ENCODE measurements at places on chromosomes 1 and 21. TPM values are rescaled to one million over a fixed set of nuclear protein-coding genes. Genes with fewer than 3 reads are reported as not detected.

Gene RBBP5
- 30.4 TPM for total RNA-seq

DNA sequence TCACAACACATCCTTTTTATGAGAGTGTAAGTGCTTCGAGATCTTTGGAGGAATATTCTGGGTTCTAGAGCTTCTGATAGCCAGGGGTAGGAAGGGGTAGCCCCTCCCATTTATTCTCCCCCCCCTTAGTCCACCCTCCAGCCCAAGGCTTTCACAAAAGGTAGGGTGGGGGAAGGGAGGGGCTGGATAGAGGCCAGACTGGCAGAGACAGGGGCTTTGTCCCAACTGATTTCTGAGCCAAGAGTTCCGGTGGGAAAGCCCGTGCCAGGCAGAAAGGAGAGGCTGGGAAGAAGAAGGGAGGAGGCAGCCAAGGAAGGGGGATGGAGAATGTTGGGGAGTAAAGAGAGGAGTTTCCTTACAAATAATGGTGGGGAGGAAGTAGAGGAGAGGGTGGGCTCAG is 3.1 kb downstream of the BCAN start:
- H3K4me1 ChIP-seq: peaks cover 1% of the 10 kb centered on the region
- DNase-seq: no peak
- no peak overlapping the region for H3K4me3 ChIP-seq

GRCh38 chr1:57591842-57592241 is 168.0 kb upstream of the DAB1 start:
- H3K36me3 ChIP-seq: no peaks in the 10 kb centered on the region
- no peak overlapping the region for H3K27ac ChIP-seq
- no peak for DNase-seq
- H3K4me1 ChIP-seq: peaks cover 4% of the 10 kb centered on the region

Gene COA7
- total RNA-seq: 38.9 TPM

DNA sequence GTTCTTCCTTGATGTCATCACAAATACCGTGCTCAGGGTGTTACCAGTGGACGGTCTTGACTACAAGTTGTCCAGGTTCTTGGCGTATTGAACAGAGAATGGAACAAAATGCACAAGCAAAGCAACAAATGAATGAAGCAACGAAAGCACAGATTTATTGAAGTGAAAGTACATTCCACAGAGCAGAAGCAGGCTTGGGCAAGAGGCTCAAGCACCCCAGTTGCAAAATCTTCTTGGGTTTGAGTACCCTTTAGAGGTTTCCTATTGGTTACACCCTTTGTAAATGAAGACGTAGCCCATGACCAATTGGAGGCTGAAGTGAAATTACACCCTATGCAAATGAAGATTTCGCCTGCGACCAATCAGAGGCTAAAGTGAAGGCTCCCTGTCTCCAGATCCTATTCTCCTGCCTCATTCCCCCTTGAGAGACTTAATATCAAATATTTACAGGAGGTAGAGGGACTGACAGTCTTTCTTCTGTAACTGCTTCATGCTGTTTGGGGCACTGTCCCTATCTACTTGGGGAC is 38.3 kb downstream of the YY1AP1 start:
- H3K36me3 ChIP-seq: peaks cover 16% of the 10 kb centered on the region
- no peak overlapping the region for H3K27ac ChIP-seq
- DNase-seq: peak; percentile 75
- no peaks in the 10 kb centered on the region for H3K27me3 ChIP-seq
- H3K4me3 ChIP-seq: peak overlapping the region; percentile 9

Gene UMODL1
- total RNA-seq: not detected

Gene TTLL7
- 2.0 TPM for total RNA-seq

Gene KIF26B
- 1.6 TPM for total RNA-seq

- DNase-seq: no peak
- peaks cover 27% of the 10 kb centered on the region for H3K27me3 ChIP-seq
- H3K36me3 ChIP-seq: peaks cover 6% of the 10 kb centered on the region
- peaks cover 7% of the 10 kb centered on the region for H3K4me1 ChIP-seq
- no peak overlapping the region for H3K4me3 ChIP-seq
- H3K27ac ChIP-seq: no peak overlapping the region
These were observed 23.1 kb downstream of the SLC26A9 start for GRCh38 chr1:205920159-205920558.

GRCh38 chr1:201327687-201328240 is 44.5 kb downstream of the PKP1 start:
- no peaks in the 10 kb centered on the region for H3K36me3 ChIP-seq
- H3K27me3 ChIP-seq: no peaks in the 10 kb centered on the region
- peaks cover 11% of the 10 kb centered on the region for H3K4me1 ChIP-seq
- H3K27ac ChIP-seq: no peak overlapping the region

Gene SLC25A33
- 6.5 TPM for total RNA-seq

Data from MCF 10A (cell line).